Cerebellar nuclear complex (tissue), 1 donor: ENCODE measurements at places on chromosomes 5 and 9.

DNA sequence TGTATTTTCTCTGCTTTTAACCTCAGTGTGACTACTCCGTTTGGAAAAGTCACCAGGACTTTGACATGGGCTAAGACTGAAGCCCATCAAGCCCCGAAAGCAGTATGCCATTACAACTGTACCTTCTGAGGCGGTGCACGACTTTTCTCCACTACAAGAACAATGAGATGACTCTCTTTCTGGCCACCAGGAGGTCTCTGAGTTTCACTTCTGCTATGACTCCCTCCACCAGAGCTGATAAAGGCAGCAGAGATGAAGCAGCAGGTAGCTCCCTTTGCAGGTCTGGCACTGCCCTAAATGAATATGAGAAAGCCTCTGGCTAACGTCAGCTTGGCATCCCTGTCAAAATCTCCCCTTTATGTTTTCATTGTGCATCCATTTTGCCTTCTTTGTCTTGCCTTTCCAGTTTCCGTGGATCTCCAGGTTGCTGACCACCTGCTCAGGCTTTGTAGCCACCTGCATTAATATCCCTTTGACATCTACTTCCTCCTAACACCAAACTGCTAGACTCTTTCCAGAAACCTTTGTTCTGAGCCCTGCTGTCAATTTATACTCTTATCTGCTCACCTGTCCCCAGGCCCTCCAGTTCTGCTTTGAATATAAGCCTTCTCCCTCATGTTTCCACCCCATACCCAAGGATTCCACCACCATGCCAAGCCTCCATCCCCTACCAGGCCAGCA lies 221.7 kb downstream of the ZNF608 start:
- DNase-seq, result no peak

DNA sequence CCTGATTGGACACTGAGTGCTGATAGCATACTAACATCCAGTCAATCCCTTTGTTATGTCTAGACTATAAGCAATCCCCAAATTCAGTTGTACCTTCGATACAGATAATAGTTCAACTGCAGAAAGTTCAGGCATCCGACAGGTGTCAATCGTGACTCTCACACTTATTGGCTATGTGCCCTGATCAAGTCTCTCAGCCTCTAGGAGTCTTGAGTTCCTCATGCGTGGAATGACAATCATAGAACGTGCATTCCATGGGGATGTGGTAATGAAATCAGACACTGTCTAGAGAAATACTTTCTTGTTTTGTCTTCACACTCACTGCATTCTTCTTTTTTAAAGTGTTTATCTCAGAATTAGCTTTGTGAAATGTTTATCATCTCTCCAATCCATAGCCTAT lies 4.8 kb downstream of the ANKRD34B start:
- DNase-seq, result no peak

DNA sequence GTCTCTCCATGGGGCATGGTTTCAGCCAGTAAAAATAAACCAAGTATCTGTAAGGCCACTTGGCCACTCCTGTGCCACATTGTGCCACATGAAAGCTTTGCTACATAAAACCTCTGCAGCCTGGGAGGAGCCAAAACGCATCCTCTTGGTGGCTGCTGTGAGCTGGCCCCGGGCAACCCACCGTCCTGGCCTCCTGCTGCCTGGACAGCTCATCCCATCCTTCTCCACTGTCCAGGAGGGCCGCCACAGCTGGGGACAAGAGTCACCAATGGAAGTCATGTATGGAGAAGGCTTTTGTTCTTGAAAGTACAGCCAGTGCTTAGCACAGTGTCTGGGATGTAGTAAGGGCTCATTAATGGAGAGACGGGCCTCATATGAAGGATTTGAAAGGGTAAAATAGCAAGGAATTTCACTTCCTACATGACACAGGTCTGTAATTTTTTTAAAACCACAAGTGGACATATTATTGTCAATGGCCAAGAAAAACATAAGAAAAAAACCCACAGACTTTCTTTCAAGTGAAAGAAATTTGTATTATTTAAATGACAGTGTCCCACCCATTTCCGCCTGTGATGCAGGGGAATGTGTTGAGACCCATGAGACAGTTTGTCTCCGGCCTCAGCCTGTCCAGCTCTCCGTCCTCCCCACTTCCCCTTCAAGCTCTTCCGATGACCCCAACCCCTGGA lies 6.6 kb downstream of the PTGES start:
- DNase-seq, result no peak

GRCh38 chr5:6087576-6087975 lies 290.8 kb downstream of the MED10 start:
- DNase-seq, result peak; percentile 28

DNA sequence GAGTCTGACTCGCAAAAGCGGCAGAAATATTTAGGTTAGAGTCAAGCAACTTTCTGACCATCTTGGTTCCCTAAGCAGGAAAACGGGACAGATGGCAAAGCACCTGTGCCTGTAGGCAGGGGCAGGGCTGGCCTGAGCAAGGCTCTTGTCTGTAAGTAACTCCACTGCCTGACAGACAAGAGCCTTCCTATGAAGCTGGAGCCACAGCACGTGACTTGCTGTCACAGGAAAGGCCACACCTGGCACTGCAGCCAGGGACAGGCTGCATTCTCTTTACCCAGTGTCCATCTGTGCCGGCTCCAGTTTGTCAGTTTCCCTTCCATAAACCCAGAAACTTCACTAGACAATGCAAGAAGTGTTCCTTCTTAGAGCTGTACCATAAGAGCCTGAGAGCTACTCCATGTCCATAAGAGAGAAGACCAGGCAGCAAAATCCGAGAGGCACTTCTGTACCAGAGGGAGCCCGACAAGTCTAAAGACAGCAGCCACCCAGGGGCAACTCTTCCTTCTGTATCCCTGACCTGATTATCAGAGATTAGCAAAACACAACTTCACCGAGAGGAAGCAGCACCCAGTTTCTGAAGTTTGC lies 78.1 kb downstream of the GPR21 start:
- DNase-seq, result peak; percentile 12

DNA sequence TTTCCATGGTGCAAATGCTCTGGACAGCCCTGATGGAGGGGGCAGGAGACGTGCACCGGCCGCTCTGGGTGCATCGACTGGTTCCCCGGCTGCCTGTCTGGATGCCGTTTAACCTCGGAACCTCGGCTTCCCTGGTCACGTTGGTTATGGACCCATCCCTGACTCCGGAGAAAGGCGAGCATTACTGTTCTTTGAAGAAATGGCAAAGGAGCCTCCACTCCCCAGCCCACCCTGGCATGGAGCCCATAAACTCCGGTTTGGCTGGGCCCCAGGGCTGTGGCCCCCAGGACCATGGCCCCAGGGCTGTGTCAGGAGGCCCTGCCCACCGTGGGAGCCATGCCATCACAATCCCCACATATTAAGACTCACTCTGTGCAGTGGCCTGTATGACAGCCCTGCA lies 28.9 kb downstream of the DBH start:
- no peak for DNase-seq

- peak; percentile 53 for DNase-seq
These were observed at the start of gene GLRX for GRCh38 chr5:95822542-95823181. TSS of gene GLRX (minus strand) at chr5:95822726. CDS start at chr5:95822662, 64 bp downstream.

DNA sequence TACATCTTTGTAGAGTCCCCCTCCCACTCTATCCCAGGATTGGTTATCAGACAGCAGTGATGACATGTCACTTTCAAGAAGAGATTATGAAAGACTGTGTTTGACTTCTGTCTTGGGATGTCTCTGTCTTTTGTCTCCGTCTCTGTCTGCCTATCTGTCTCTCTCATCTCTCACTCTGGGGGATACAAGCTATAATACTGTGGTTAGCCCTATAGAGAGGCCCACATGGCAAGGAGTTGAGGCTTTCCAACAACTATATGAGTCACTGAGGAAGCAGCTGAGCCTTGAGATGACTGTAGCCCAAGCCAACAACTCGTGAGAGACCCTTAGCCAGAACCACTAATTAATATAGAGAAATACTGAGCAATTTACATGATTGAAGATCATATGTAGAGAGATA lies 284.8 kb downstream of the PDE4D start:
- no peak for DNase-seq

DNA sequence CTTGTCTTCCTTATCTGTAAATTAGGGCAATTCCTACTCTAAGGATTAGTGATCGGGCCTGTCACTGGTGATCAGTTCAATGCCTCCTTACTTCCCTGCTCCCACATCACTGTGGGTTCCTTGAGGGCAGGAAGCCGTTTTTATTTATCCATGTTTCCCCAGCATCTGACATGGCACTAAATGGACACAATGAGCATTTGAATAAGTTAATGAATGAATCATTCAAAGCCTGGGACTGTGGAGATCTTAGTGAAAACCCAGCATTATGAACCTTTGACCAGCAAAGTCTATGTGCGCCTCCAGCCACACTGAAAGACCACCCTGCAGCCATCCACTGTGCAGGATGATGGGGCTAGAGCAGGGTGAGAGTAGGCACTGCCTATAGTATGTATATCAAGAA lies 11.6 kb downstream of the COL15A1 start:
- DNase-seq, result no peak

DNA sequence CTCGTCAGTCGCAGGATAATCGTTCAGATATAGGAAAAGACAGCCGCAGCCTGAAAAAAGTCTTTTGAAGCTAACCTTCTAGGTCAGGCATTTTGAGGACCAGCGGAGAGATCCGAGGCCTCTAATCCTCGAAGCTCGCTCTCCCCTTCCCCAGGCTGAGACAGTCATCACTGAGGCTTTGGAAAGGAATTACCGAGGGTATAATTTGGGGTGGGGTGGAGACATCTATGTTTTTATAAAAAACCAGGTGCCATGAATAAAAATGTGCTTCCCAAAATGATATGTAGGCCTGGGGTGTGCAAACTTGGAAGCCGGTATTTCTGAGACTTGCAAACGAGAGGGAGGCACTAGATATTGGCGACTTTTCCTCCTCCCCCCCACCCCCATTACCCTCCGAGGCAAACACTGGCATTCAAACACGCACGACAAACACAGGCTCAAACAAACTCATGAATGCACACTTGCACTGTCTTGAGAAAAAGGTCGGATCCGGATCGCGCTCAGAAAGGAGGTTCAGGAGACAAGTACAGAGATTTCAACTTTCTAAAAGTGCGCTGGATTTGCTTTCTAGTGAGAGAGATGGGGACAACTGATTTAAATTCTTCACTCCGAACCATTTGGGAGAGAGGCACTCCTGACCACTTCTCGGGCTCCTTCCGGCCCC lies 935 bp upstream of the MSX2 start:
- no peak for DNase-seq

GRCh38 chr5:131541071-131541470 lies 94.0 kb downstream of the RAPGEF6 start:
- DNase-seq, result no peak

DNA sequence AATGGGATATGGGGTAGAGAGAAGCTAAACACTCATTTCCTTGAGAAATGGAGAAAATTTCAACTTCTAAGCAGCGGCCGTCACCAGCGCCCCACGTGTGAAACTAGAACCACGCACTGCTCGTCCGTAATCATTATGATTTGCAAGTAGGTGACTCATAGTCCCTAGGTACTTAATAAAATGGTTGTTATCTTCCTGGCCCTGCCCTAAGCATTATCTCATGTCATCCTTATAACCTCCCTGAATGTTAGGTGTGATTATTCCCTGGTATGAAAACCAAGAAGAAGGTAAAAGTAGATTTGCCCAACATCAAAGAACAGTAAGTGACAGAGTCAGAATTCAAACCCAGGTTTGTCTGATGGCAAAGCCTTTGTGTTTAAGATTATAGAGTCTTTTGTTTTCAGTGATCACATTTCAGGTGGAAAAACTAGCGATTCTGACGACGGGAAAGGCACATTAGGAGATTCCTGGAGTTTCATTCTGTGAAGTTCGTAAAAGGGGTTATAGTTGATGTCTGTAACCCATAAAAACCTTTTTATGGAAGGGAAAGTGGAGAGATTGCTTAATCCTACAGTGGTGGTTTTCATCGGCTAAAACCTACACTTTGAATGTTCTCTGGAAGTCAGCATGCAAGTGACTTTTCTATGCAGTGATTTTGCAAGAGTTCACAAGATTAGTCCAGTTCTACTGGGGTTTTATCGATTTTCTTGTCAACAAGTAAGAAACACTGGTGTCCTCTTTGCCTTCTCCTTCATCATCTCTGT lies 202.9 kb upstream of the WWC1 start:
- DNase-seq, result no peak

- no peak for DNase-seq
These were observed 50.8 kb downstream of the KCNN2 start for GRCh38 chr5:114412510-114413171.

GRCh38 chr9:110128664-110129329 lies 79.2 kb downstream of the C9orf152 start:
- DNase-seq, result no peak

DNA sequence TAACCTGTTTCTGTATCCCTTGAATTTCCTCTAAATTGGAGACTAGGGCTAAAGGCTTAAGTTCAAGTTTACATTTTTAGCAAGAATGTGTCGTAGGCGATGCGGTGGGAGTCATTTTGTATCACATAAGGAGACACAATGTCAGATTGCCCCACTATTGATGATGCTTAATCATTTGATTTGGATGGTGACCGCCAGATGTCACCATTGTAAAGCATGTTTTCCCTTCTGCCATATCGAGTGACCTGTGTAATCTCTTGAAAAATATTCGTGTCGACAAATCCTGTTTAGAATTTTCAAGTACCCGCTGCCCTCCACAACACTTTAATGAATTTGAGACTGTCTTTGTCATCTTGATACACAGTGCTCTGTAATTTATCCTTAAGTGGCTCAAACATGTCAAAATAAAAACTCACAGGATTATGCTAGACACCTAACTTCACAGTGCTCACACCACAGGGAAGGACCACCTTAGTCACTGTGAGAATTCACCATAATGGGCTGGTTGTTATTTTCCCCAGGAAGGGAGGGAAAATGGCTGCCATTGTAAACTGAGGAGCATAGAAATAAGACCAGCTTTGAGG lies 34.5 kb upstream of the SLC46A2 start:
- DNase-seq, result no peak

DNA sequence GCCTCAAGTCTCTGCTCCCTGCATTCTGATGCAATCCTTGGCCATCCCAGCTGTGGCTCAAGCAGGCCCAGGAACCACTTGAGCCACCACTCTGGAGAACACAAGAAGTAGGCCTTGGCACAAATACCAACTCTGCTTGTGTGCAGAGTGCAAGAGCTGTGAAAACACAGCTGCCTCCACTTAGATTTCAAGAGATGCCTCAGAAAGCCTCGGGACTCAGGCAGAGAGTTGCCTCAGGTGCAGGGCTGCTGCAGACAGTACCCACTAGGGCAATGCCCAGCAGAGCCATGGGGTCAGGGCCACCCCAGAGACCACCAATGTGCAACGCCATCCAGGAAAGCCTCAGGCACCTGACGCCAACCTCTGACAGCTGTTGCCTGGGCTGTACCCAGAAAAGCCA lies 82.4 kb downstream of the FREM1 start:
- DNase-seq, result no peak

DNA sequence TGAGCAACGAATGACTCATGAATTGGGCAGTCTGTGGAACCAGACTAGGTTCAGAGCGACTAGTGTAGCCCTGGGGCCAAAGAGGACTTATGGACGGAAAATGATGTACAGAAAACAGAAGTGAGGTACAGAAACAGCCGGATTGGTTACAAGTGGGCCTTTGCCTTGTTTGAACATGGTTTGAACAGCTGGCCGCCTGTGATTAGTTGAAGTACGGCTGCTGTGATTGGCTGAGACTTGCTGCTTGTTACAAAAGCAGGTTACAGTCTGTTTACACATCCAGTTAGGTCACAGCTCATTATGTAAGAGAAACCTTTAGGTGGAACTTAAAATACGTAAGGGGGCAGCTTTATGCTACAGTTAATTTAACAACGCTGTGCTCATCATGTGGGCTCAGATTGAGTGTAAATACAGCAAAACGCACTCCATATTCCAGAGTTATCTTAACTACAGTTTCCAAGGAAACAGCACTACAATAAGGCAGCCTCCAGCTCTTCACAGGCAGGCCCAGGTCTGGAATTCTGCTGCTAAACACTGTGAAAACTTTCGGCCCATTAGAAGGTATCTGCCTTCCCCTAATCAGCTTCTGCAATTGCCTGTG lies 6.5 kb downstream of the AMACR start:
- DNase-seq, result no peak
